ENCODE measurements at places on chromosomes 16 and 17.

- DNase-seq: no peak
Observed at GRCh38 chr17:41223821-41224220, 2.6 kb upstream of the KRTAP9-2 start.

GRCh38 chr17:39209317-39210092 is 9.4 kb downstream of the RPL19 start:
- peak; percentile 21 for DNase-seq

- DNase-seq: no peak
Observed at GRCh38 chr17:73365906-73366623, 54.3 kb upstream of the CDC42EP4 start.

- DNase-seq: peak; percentile 56
Observed at GRCh38 chr16:30775392-30776188, 11.4 kb downstream of the ZNF629 start.

DNA sequence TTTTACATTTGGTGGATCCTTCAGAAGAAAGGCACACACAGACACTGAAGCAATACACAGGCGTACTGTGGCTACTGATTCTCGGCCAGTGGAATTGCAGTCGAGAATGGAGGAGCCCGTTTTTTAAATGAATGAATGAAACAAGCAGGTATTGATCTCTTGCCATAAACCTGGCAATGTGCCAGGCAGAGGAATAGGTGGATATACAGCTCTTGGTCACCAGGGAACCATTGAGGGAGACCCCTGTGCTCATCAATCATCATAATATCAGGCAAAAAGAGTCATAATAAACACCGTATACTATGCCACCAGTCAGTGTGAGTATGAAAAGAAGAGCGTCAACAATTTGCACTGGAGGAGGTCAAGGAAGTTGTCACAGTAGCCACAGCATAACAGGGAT is 140.3 kb upstream of the FOXF1 start:
- no peak for DNase-seq

GRCh38 chr16:2343211-2343610 is 2.7 kb upstream of the ABCA3 start:
- no peak for DNase-seq

GRCh38 chr17:1047177-1047878 is 50.4 kb downstream of the TIMM22 start:
- DNase-seq: no peak

DNA sequence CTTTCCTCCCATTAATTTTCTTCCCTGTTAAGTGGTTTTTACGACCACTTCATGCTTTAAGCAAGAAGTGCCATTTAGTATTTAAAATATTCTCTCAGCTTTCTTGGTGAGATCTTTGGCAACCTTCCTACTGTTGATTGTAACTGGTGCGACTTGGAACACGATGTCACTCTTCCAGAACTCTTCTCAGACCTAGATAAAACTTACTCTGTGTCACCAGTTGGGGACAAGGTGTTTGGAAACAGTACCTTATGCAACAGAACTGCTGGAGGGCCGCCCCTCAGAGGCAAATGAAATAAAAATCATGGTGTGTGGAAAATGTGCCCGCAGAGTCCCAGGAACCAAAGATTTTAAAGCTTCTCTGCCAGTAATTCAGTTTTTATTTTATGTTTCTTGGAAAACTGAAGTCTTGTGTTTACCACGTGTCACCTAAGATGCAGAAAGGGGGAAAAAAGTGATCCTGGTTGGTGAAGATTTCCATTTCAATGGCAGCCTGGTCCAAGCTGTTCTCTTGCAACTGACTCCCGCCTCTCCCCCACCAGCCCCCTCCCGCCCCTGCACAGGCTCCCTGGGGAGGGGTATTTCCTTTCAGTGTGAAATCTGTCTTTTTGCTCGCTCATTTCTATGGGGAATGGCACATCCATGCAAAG is 7.2 kb upstream of the HSD11B2 start:
- no peak for DNase-seq

GRCh38 chr16:82807311-82807710 is 180.5 kb downstream of the CDH13 start:
- no peak for DNase-seq

DNA sequence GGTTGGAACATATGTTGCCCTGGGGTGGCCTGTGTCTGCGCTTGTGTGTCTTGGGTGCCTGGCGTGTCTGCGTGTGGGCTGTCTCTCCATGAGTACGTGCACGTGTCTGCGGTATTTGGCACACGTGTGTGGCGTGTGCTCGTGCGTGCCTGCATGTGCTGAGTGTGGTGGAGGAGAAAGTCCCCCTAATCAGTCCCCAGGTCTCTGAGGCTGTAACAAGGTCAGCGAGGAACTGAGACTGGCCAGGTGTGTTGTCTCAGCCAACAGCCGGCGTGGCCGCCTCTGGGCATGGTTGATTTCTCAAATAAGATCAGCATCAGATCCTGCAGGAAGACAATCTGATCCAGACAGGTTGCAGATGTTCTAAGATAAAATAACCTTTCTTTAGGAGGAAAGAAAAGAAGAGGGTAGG is 3.5 kb upstream of the CPNE7 start:
- DNase-seq: no peak

- peak; percentile 19 for DNase-seq
Observed at GRCh38 chr17:64017381-64017980, 3.0 kb downstream of the ICAM2 start.

GRCh38 chr17:79811011-79811867 is 14.4 kb upstream of the CBX8 start:
- peak; percentile 57 for DNase-seq

GRCh38 chr17:48026502-48027321 is 10.9 kb downstream of the COPZ2 start:
- peak; percentile 90 for DNase-seq

- DNase-seq: peak; percentile 38
Observed at GRCh38 chr16:70419384-70420327, 19.2 kb downstream of the ST3GAL2 start.

GRCh38 chr17:75498039-75498725 is 17.2 kb downstream of the CASKIN2 start:
- peak; percentile 100 for DNase-seq

GRCh38 chr17:1555651-1556471 is 6.7 kb downstream of the PITPNA start:
- DNase-seq: peak; percentile 51

DNA sequence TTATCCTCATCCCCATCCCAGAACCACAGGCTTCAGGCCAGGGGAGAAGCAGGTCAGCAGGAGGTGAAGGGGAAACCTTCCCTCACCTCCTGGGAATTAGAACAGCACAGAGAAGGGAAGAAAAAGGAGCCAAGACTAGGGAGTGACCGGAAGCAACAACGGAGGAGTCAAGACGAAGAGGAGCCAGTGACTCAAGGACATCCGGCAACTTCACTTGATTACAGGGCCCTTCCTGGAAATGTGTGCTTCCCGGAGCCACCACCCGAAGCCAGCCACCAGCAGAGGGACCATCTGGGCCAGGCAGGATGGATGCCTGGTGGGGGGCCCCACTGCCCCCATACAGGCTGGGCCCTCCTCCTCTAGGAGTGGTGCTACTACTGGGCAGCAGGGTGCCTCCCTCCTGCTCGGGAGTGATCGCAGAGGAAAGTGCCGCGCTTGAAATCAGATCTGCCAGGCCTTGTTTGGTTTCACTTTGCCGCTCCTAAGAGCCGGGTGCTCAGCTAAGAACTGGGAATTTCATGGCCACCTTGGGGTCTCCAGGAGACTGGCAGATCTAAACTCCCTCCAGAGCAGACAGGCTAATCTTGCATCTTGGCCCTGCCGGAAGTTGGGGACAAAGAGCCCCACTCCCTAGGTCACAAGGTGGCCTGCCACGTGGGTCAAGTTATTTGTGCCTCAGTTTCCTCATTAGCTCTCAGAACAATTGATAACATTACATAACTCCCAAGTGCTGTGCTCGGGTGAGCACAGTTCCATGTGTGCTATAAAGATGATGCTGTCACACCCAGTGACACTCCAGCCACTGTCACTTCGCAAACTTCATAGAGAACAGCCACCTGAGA is 6.6 kb downstream of the CDC42EP4 start:
- no peak for DNase-seq

DNA sequence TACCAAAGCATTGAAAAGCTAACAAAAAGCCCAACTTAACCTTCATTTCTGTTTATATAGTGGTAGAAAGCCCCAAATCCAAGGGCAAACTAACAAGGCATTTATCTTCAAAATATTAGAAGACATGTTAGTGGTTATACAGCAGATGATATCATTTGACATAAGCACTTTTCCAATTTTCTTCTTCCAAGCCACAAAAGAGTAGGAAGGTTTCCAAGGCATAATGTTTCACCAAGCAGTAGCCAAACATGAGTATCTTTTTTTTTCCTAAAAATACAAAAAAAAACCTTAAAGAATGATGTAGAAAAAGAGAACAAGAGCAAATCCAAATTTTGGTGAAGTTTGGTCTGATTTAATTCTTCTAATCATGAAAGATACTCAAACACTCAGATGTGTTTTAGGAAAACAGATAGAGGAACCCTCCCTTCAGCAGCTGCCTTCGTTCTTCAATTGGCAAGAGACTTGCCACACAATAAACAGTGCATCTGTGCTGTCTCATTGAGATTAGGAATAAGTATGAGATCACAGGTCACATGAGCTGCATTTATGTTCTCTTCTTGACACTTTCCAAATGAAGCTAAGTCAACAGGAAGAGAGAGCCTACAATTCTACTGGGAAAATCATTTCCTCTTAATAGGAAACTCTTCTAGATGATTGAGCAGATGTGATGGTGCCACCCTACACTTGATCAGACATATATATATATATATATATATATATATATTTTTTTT is 106.7 kb downstream of the TTC19 start:
- no peak for DNase-seq

GRCh38 chr17:29219378-29220047 is 27.1 kb upstream of the CRYBA1 start:
- DNase-seq: peak; percentile 90

DNA sequence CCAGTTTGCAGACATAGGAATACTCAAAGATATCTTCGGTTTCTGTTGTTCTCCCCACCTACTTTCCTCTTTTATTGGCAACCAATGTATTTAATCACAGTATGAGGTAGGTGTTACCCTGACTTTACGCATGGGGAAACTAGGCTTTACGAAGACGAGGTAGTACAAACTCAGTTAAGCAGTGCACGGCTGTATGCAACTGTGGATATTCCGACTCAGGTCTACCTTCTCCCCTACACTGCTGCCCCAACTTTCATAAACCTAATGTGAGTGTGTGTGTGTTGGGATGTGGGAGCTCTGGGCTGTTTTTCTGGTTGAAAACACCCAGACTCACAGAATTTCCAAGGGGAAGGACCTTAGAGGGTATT is 1.2 kb upstream of the GPT2 start:
- no peak for DNase-seq

DNA sequence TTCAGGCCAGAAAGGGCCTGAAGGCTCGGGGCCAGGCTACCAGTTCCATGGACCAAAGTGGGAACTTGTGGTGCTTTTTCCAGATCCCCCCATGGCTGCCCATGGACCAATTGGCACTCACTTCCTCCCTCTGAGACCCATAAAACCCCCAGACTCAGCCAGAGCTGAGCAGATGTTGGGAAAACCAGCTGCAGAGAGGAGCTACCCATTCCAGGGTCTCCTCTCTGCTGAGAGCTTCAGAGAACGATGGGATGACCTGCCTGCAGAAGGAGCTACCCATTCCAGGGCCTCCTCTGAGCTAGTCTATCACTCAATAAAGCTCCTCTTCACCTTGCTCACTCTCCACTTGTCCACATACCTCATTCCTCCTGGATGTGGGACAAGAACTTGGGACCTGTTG is 52.2 kb upstream of the MED9 start:
- no peak for DNase-seq

GRCh38 chr16:11004351-11004750 is 60.0 kb downstream of the CLEC16A start:
- DNase-seq: no peak

DNA sequence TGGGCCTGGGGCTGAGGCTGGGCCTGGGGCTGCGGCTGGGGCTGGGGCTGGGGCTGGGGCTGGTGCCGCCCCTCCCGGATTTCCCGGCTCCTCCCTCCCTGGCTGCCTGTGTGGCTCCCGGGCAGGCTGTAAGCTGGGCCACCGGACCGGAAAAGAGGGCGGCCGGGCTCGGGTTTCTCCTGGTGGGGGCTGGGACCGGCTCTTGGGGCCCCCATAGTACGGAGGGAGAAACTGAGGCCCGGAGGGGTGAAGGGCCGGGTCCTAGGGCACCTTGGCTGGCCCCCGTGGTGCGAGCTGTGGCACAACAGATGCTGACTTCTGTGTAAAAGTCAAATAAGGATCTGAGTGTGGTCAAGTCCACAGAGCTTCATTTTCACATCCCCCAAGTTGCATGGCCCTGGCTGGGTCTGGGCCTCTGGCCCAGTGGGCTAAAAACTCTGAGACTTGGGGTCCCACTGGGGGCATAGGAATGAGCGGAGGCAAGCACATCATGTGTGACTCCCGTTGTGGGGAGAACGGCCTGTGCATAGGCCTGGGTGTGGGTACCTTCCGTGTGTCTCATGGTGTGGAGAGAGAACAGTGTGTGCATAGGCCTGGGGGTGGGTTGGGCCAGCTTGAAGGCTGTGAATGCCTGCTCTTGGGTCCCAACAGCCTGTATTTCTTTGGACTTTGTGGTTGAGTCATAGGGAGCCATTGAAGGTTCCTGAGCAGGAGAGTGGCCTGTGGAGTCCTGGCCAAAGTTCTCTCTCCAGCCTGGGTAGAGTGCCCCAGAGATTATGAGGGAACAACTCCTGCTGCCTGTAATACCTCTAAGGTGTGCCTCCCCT is 123.9 kb upstream of the CIBAR2 start:
- DNase-seq: no peak

DNA sequence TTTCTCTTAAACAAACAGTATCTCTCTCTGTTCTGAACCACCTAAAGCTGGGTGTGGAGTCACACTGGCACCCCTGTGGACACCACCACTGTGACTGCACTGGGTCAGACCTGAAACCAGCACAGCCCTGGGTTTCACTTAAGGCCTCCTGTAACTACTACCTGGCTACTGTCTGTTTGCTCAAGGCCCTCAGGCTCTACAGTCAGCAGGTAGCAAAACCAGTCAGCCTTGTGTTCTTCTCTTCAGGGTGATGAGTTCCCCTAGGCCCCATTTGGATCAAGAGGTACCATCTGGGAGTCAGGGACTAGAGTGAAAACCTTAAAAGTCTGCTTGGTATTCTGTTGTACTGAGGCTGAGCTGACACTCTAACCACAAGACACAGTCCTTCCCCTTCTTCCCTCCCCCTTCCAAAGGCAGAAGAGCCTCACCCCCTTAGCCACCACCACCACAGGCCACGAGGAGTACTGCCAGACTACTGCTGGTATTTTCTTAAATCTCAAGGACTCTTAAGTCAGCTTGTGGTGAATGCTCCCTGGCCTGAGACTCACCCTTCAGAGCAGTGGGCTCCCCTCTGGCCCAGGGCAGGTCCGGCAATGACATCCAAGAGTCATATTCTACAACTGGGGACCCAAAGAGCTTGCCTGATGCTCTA is 153.2 kb upstream of the MON1B start:
- no peak for DNase-seq

- DNase-seq: no peak
Observed at GRCh38 chr16:17831330-17831729, 360.6 kb upstream of the XYLT1 start.

DNA sequence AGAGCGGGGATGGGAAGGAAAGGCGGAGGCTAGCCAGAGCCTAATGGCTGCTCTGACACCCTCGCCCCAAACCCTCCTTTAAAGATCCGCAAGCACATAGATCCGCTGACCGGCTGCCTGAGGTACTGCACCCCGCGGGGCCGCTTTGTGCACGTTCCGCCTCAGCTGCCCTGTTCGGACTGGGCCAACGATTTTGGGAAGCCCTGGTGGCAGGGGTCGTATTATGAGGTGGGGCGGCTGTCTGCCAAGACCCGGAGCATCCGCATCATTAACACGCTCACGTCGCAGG is 663 bp downstream of the CYB5D1 start:
- DNase-seq: peak; percentile 45

Measured in Kasumi-1 (cell line).